ENCODE measurements at places on chromosomes 3 and 15.
A peak's percentile ranks its signal among the peaks of the same experiment; 100 is the strongest.

- DNase-seq: no peak
Measured at GRCh38 chr3:100982710-100983109, 10.5 kb downstream of the ABI3BP start.

- DNase-seq: no peak
Measured at GRCh38 chr3:193010191-193010590, 92.5 kb upstream of the MB21D2 start.

DNA sequence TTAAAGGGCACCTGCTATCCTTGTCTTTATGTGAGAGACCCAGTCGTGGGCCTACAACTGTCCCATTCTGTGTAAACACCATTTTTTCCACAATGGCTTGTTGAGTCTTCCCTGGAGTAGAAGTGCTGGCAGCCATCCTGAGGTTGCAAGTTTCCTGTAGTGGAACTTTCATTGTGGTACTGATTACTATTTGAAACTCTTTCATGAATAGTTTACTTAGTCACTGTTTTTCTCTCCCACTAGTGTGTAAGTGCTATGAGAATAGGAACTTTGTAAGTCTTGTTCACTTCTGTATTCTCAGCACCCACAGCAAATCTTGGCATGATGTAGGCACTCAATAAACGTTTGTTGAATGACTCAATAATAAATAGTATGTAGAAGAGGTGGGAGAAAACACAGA is 48.6 kb downstream of the RARB start:
- no peak for DNase-seq

DNA sequence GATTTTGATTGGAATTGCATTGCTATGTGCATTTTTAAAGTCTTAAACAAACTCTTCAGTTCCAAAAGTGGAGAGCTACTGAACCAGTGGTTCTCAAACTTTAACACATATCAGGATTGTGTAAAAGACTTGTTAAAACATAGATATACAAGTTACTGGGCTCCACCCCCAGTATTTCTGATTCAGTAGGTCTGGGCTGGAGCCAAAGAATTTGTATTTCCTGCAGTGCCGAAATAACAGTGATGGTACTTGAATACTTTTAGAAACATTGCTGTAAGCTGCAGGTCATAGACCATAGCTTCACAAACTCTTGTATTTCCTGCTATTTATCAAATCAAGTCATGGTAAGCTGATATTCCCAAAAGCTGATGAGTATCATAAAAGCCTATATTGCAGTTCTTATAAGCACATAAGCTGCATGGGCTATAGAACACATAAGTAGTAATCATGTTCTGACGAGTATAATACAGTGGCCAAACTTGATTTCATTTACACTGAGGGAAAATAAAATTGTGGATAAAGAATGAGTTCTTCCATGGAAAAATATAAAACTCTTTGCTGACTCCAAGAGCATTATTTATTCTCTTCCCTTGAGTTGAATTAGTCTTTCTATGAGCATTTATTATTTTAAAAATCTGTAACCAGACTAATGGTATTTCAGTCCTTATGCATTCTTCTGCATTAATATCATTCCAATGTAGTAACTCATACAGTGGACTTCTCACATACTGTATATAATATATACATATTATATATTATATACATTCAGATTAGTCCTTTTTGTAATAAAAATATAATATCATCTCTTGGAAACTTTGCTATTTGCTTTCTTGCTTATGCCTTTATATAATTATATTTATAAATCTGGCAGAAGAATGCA is 550.5 kb upstream of the AGTR1 start:
- DNase-seq: no peak

- no peak for DNase-seq
Measured at GRCh38 chr3:81776643-81777042, 15.2 kb upstream of the GBE1 start.

DNA sequence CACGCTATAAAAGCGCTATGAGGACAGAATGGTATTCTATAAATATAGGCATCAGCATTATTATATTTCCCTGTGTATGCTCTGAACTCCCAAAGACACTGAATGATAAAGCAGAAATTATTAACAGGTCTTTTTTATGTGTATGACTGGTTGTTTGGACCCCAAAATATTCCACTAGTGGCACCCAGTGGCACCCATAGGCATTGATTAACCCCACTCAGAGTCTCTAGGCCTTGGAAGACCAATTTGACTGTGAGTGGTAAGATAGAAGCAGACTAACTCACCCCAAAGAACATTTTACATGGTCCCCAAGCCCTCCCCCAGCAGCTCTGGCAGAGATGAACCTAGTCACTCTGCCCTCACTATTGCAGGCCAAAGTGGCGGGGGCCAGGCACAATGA is 45.4 kb upstream of the UBE2E1 start:
- no peak for DNase-seq

DNA sequence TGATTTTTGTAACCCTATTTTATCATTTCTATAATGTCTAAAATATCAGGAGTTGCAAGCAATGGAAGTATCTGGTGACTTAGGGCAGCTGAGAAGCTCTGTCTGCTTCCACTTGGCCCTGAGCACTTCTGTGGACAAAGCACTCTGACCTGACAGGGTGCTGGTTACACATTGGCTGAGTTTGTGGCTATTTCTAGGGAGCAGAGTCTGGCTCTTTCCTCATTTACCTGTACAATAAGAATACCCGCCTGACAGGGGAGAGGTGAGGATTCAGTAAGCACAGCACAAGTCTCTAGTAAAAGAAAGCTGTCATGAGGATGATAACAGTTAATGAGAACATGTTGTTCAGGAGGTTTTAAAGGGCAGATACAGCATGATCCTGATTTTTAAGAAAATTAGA is 33.3 kb upstream of the SPESP1 start:
- no peak for DNase-seq

DNA sequence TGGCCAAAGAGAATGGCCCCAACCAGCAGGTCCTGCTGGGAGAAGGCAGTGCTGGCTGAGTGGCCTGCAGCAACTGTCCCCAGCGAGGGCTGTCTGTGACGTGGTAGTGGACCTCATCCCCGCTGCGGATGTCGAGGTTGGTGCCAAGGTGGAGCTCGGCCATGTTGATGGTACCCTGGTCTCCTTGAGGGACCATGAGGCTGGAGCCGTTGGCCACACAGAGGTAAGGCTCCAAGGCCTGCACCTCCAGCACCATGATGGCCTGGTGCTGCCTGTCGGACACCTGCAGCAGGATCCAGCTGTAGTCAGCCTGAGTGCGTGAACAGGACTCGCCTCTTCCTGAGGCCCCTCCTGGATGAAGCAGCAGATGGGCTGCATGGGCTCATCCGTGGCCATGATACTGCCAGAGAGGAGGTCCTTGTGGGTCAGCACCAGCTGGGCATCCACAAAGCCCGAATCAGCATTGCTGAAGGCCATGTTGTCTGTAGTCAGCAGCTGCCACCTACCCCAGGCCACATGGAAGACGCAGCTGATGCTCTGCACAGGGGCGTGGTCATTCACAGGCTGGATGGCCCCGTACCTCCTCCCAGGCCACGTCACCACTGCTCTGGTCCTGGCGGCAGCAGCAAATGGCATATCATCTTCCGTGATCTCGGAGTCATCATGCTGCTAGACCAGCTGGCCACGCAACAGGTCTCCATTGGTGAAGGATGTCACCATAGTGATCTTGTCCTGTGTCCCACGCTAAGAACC is 167.5 kb downstream of the GOLGA6L4 start:
- peak; percentile 47 for DNase-seq

GRCh38 chr15:101560722-101561583 is 71.4 kb upstream of the PCSK6 start:
- no peak for DNase-seq

- no peak for DNase-seq
Measured at GRCh38 chr3:61530355-61530754, 31.0 kb upstream of the PTPRG start.

DNA sequence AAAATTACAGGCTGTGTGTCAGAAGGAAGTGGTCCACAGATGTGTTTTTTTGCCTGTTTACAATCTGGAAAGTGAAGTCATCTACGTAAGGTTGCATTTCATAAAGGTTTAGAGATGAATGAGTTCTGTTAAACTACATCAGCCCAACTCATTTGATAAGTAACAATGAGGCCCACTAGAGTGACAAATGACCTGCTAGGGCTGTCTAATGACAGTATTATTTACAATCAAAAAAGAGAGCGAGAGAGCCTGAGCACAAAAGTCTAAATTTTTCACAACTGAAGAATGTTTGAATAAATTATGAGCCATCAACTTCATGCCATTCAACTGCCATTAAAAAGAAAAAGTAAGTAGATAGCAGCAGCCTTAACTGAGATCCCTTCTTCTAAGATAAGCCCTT is 135.7 kb upstream of the TBL1XR1 start:
- no peak for DNase-seq

GRCh38 chr15:93121107-93121506 is 32.1 kb upstream of the RGMA start:
- DNase-seq: no peak

GRCh38 chr15:42402455-42403205 is 43.3 kb downstream of the CAPN3 start:
- peak; percentile 54 for DNase-seq

DNA sequence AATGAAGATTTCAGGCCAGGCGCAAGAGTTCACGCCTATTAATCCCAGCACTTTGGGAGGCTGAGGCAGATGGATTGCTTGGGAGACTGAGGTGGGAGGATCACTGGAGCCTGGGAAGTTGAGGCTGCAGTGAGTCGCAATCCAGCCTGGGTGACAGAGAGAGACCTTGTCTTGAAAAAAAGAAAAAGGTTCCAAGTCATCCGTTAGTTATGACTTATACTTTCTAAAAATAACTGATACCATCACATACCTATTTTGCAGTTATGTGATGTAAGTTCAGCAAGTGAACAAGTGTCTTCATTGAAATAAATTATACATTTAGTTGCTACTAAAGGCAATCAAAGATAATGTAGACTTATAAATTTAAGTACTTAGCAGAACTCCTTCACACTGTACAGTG is 22.1 kb downstream of the CLPX start:
- DNase-seq: no peak

DNA sequence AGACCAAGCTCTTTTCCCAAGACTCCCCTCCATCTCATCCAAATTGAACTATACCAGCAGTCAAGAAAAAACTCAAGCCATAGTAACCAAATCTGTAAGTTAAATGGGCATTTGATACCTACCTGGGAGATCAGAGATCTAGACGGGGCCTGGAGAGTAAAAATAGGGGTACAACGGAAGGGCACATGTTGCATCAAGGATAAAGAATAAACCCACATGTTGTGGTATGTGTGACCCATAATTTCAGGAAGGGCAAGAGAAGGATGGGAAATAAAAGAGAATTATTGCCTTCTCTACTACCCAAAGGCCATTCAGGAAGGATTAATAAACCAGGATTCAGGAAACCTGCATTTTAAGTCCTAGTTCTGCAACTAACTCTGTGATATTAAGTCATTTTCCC is 1.5 kb downstream of the TEX55 start:
- no peak for DNase-seq

- DNase-seq: no peak
Measured at GRCh38 chr3:122974764-122975162, 52.8 kb downstream of the SEMA5B start.

GRCh38 chr3:45783667-45784066 is 12.7 kb downstream of the SLC6A20 start:
- DNase-seq: peak; percentile 33

DNA sequence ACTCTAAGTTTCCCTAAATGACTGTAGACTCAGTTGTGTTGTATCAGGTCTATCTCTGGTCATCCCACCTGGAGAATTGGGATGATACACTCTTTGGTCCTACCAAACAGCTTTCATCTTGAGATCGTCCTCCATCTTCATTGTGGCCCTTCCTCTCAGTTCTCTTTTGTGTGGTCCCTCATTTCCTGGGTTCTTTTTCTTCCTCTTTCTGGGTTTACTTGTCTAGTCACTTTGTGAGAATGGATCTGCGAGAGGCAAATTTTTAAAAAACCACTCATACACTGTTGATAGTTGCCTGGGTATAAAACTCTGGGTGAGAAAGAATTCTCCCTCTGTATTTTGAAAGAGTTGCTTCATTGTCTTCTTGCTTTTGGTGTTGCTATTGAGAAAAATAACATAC is 6.0 kb upstream of the AMOTL2 start:
- no peak for DNase-seq

- DNase-seq: no peak
Measured at GRCh38 chr15:53072077-53072476, 281.9 kb upstream of the ONECUT1 start.

- DNase-seq: no peak
Measured at GRCh38 chr3:181613191-181613590, 98.5 kb upstream of the SOX2 start.

Data from activated CD8-positive, alpha-beta memory T cell treated with anti-CD3 and anti-CD28 coated beads for 24 hours (primary cell).